ENCODE measurements at places on chromosomes 3 and 15.

GRCh38 chr15:58585693-58586443, 154.1 kb downstream of the LIPC start:
- no peak for DNase-seq

DNA sequence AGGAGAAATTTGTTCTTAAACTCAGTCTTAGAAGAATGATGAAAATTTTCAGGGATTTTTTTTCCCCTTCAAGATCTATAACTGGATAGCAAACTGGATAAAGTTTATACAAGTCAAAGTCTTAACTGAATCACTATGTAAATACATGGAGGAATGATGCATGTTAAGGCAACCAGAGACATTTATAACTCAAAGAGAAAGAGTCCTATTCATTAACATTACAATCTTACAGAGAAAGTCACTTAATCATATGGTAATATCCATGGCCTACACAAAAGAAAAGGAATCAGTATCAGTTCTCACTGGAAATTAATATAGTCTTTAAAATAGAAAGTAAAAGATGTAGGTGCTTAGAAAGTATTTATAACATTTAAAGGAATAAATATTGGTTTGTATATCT, 869.1 kb downstream of the TBL1XR1 start:
- DNase-seq: no peak

- DNase-seq: no peak
Observed at GRCh38 chr3:53597136-53597915, 102.9 kb downstream of the CACNA1D start.

DNA sequence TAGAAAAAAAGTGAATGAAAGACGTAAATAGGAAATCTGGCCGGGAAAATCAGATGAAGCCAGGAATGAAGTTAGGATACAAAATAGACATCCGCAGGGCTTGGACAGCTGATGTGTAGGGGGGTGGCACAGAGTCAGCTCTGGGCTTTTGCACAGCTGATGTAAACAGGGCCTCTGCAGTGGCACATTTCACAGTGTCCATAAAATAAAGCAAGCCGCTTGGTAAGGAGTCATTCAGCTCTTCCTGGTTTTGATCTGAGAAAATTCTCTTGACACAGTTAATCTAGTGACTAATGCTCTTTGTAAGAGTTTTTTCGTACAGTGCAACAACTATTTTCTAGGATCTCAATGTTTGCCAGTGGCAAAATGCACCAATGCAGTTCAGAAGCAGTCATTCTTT, 153.3 kb downstream of the USP13 start:
- DNase-seq: no peak

GRCh38 chr3:132753946-132754345, 31.7 kb upstream of the NPHP3 start:
- no peak for DNase-seq

DNA sequence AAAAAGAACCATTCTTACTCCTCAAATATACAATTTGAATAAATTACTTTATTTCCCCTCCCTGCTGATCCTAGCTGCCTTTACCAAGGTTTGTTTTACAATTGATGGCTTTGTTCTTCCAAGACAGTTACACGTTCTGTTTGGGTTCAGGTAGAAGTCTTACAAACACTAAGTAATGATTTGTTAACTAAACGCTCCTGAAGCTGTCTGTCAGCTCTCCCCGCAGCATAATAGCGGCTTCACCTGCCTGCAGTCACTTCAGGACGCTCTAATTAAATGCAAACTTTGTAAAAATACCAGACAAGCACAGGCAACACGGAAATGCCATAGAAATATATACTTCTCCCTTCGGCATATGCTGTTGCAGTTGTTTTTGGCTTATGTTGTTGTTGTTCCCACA, 176.4 kb upstream of the MDFIC2 start:
- no peak for DNase-seq

- no peak for DNase-seq
Observed at GRCh38 chr3:50371133-50371685, 11.9 kb upstream of the TMEM115 start.

GRCh38 chr3:62558549-62559112, 185.3 kb upstream of the FEZF2 start:
- no peak for DNase-seq

GRCh38 chr3:191262650-191263049, 63.6 kb downstream of the OSTN start:
- no peak for DNase-seq

DNA sequence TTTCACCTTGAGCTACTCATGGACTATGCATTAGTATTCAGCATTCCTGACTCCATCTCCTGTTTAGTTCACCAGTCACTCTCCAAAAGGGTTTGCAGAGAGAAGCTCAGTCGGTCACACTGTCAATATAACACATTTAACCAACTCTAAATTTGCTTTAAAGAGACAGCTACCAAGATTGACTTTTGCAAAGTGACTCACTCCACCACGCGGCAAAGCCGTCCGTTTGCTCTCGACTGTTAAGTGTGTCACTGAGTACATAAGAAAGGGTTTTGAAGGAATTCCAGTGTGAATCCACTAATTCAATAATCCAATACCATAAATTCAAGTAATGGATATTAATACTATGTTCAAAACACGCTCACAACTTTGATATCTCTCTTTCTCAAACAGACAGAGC, 1006.7 kb upstream of the NR2F2 start:
- no peak for DNase-seq

DNA sequence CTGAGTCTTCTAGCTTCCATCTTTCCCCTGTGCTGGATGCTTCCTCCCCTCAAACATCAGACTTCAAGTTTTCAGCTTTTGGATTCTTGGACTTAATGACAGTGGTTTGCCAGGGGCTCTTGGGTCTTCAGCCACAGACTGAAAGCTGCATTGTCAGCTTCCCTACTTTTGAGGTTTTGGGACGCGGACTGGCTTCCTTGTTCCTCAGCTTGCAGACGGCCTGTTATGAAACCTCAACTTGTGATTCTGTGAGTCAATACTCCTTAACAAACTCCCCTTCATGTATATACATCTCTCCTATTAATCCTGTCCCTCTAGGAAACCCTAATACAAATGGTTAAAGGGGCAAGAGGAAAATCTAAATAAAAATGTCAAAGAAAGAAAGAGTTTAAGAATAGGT, 100.1 kb downstream of the ABI3BP start:
- no peak for DNase-seq

Measured in NCI-H1417 treated with DMSO at 0.1 percent for 48 hours (cell line).